Myocyte (in vitro differentiated cells): ENCODE measurements at places on chromosomes 6 and 20. TPM values are rescaled to one million over a fixed set of nuclear protein-coding genes. Genes with fewer than 3 reads are reported as not detected.

- DNase-seq = no peak
These were observed at the start of gene WFDC13 for GRCh38 chr20:45701873-45702272. Gene WFDC13 (plus strand): TSS chr20:45702038. CDS start chr20:45702124, 86 bp downstream.

DNA sequence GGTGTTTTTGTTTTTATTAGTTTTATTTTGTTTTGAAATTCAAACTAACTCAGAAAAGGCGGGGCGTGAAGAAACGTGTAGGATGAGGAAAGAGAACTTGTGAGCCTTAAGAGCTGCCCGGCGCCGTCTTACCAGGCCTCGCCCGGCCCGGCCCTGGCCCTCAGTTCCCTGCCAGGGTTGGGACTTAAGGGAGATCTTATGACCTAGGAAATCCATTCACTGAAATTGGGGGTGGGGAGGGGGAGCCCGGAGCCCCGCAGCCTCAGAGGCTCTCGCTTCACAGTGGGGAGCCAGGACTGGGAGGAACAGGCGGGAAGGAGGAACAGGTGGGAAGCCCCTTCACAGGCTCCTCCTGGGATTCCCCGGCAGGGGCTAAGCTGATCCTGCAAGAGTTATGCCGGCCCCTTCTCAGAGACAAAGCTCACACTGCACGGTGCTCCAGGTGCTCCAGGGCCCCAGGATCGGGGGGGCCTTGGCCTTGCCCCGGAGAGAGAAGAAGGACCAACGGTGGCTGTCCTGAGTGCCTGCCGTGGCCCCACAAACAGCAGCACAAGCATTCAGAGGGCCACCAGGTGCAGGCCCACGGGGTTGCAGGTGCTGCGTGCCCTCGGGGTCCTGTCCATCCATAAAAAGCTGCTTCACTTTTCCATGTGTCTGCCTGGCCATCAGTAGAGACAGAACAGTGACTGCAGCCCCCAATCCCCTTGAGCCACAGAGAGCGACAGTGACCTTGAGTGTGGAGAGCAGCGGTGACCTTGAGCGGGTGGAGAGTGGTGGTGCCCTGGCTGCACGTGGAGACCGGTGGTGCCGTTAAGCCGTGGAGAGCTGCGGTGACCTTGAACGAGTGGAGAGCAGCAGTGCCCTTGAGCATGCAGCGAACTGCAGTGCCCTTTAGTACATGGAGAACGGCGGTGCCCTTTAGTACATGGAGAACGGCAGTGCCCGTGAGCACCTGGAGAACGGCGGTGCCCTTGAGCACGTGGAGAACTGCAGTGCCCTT is 152.7 kb downstream of the DLL1 start:
- no peak for DNase-seq

DNA sequence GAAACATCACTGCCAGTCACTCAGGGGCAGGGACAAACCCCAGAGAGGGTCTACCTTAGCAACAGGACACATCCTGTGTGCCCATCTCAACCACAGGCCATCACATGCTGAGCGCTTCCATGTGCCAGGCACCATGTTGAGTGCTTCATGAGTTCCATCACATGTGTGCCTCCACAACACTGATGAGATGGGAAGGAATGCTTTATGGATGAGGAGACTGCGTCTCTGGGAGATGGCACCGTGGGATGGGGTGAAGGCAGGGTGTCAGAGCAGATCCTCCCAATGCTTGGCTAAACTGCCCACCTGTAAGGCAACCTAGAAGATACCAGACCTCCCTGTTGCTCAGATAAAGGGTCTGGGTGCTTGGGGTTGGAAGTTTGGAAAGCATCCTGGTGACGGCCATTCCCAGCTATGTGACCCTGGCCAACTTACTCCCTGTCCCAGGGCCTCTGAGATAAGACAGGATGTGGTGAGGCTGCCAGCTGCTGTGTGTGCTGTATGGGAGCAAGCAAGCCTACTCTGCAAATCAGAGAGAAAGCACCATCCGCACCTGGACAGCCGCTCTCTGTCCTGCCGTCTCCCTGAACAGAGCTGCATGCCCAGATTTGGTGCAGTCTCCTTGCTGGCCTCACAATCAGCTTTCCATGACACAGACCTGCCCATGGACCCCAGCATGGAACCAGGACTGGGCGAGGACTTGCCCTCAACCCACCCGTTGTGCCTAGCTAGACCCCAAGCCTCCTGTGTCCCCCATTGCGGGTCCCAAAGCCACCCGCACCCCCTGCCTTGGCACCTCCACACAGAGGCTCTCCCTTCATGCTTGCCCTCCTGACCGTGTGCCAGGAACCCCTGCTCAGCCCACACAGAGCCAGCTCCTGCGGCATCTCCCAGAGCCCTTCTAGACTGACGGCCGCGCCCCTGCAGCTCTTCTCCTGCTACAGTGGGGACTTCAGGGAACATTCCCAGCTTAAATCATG is 143.7 kb downstream of the SYNDIG1 start:
- DNase-seq = peak; percentile 30

- no peak for DNase-seq
These were observed 76.8 kb downstream of the HIVEP2 start for GRCh38 chr6:142867988-142868812.

- no peak for DNase-seq
These were observed 228.2 kb downstream of the CDH4 start for GRCh38 chr20:61480158-61480825.

GRCh38 chr6:127288705-127289104 is 22.0 kb downstream of the RNF146 start:
- peak; percentile 13 for DNase-seq

- no peak for DNase-seq
These were observed 56.8 kb downstream of the EIF2S2 start for GRCh38 chr20:34055290-34055689.

TSHZ2 gene
- total RNA-seq = 0.27 TPM in 1 of 2 replicates, not detected in the other
